ENCODE measurements at places on chromosomes 16 and 17.
A peak's percentile ranks its signal among the peaks of the same experiment; 100 is the strongest.

GRCh38 chr16:74999219-74999608 lies 390 bp downstream of the ZNRF1 start:
- peak; percentile 13 for DNase-seq

DNA sequence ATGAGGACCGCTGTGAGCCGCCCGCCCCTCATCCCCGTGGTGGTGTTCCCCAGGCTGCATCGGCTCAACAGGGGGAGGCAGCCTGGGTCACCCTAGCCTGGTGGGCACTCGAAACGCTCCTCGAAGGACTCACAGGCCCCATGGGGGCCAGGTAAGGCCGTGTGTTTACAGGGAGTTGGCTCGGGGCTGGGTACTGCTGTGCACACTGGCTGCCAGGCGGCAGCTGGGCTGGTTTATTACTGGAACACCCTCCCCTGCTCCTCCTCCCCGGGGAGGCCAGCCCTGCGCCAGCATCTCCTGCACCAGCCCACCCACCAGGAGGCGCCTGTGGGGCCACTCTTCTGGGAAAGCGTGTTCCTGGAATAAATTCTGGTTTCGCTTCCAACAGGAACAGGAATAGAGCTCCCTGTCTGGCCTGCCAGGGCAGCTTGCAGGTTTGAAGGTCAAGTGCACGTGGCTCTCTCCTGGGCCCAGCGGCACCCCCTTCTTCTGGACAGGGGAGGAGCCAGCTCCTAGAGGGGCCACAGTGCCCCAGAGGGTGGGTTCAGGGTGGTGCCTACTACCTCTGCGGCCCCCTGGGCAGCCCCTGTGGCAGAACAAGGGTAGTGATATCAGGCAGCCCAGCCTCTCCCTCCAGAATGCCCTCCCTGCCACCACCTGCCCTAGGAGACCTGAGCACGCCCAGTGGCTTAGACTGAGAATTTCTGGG lies 11.3 kb downstream of the MCRIP1 start:
- DNase-seq: peak; percentile 33

DNA sequence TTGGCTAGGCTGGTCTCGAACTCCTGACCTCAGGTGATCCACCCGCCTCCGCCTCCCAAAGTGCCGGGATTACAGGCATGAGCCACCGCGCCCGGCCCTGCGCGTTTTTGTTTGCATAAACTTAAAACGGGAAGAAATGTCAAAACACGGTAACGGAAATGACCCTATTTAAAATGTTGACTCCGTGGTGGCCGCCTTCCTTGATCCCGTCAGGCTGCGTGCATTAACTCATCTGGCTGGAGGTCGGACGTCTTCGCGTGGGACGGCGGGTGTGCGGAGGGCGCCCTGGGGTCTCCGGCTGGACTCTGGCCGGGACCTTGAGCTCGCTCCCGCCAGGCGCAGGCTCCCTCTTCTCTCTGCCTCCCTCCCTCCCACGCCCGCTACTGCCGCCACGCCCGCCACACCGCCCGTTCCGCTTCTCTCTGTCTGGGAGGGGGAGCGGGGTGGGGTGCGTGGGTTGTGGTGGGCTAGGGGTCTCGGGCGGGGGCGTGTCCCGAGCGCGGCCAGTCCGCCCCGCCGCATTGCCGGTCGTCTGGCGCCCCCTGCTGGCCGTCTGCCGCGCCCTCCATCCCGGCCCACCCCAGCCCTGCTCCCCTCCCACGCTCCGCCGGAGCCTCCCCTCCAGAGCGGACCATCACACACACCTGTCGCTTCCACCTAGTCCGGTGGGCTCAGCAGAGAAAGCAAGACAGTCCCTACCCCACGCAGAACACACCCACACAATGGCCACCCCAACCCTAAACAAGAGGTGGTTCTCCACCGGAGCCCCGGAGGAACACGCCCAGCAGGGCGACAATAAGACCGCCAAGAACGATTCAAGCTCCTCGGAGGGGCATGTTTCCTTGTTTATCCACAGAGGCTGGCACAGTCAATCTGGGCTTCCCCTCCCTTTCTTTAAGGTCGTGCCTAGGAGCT lies 1.2 kb upstream of the CCDC42 start:
- DNase-seq: peak; percentile 78

DNA sequence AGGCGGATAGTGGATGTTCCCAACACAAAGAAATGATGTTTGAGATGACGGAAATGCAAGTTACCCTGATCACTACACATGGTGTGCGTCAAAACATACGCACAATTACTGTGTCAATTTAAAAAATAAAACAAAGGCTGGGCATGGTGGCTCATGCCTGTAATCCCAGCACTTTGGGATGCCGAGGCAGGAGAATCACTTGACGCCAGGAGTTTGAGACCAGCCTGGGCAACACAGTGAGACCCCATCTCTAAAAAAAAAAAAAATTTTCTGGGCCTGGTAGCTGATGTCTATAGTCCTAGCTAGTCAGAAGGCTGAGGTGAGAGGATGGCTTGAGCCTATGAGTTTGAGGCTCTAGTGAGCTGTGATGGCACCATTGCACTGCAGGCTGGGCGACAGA lies 51.8 kb downstream of the TEKT5 start:
- DNase-seq: no peak

- no peak for DNase-seq
These were observed 4.9 kb downstream of the HDAC5 start for GRCh38 chr17:44118427-44119050.

GRCh38 chr16:18969050-18969854 lies 14.5 kb upstream of the TMC7 start:
- peak; percentile 81 for DNase-seq

DNA sequence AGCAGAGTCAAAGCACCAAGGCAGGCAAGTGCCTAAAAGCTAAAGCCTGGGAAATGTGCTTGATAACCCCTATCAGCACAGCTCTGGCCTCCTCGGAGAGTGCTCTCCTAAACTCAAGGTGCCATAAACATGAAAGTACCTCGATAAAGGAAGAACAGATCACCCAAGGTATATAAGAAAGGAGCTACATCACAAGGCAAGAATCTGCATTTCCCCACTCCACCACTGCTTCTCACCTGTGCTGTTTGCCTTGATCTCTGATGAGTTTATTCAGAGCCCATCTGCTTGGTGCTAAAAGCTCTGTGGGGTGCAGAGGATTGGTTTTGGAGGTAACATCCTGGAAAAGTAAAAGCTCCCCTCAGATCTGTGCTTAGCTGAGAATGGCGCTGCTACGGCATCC lies 449.5 kb upstream of the CDH5 start:
- DNase-seq: no peak

DNA sequence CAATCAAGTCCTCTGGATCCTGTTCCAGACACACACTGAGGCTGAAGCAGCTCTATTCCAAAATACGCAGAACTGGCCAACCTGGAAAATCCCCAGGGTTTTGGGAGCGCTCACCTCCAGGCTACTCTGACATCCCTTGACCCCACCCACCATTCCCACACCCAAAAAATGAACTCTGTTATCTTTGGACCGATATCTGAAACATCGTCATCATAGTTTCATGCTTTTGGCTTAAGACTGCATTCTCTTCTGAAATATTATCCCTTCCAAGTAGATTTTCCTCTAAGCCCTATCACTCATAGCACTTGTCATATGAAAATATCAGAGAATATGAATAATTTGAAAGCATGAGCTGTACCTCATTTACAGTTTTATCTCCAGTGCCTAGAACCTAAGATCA lies 34.7 kb downstream of the VAT1L start:
- no peak for DNase-seq

DNA sequence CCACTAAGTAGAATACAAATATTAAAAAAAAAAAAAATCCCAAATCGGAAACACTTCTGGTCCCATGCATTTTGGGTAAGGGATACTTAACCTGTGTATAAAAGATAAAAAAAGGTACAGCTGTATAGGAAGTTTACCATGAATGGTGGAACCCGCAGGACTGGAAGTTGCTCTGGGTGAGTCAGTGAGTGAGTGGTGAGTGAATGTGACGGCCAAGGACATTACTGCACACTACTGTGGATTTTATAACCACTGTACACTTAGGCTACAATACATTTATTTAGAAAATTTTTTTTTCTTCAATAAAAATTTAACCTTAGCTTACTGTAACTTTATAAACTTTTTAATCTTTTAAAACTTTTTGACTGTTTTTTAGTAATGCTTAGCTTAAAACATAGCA lies 71.3 kb upstream of the BCAR1 start:
- no peak for DNase-seq

- DNase-seq: no peak
These were observed 113.5 kb downstream of the NPIPB5 start for GRCh38 chr16:22624038-22624799.

- no peak for DNase-seq
These were observed 145.2 kb downstream of the KCNJ2 start for GRCh38 chr17:70314506-70314905.

All from CD4-positive, alpha-beta T cell treated with Interleukin-2 at 100 ng/mL for 4 hours (primary cell).